Dermis lymphatic vessel endothelial cell (primary cell): ENCODE measurements at places on chromosomes 7 and 10. TPM values are rescaled to one million over a fixed set of nuclear protein-coding genes. Genes with fewer than 3 reads are reported as not detected.

Gene ARMH3
- 6.2 and 6.4 TPM in 2 replicates for total RNA-seq

Gene ZNF277
- 59.7 and 76.0 TPM in 2 replicates for total RNA-seq

Gene CNPY1
- total RNA-seq = not detected in 2 replicates

Gene SYT15
- total RNA-seq = 0.54 and 2.2 TPM in 2 replicates

Gene CREB3L2
- 13.1 and 32.7 TPM in 2 replicates for total RNA-seq

Gene RUFY2
- 23.0 and 26.0 TPM in 2 replicates for total RNA-seq

Gene EN2
- total RNA-seq = under 0.01 TPM in 1 of 2 replicates, not detected in the other

Gene FAM131B
- total RNA-seq = 0.09 and 0.11 TPM in 2 replicates

Gene TAX1BP1
- total RNA-seq = 72.5 and 82.3 TPM in 2 replicates

Gene ADIRF
- 24.2 and 47.5 TPM in 2 replicates for total RNA-seq

Gene DPYSL4
- 0.76 and 1.3 TPM in 2 replicates for total RNA-seq

Gene CH25H
- total RNA-seq = 3.8 and 6.3 TPM in 2 replicates

Gene PAPSS2
- total RNA-seq = 33.9 and 218 TPM in 2 replicates

Gene HOXA6
- total RNA-seq = 1.8 and 2.7 TPM in 2 replicates

Gene ARF5
- 174 and 179 TPM in 2 replicates for total RNA-seq

Gene ERVW-1
- total RNA-seq = not detected in 2 replicates

Gene TAS2R41
- total RNA-seq = not detected in 2 replicates

Gene TAS2R3
- total RNA-seq = 0.33 and 0.77 TPM in 2 replicates

Gene GOLGA7B
- 0.09 and 0.11 TPM in 2 replicates for total RNA-seq

Gene ZC3HAV1L
- 15.2 and 20.4 TPM in 2 replicates for total RNA-seq

Gene RBP4
- total RNA-seq = not detected in 2 replicates

Gene HIF1AN
- total RNA-seq = 8.8 and 8.9 TPM in 2 replicates

Gene HOXA9
- total RNA-seq = 2.6 and 3.8 TPM in 2 replicates

Gene JCAD
- total RNA-seq = 55.3 and 59.0 TPM in 2 replicates

Gene AGMO
- total RNA-seq = 2.5 TPM in 2 replicates

Gene TSPAN13
- total RNA-seq = 37.2 and 50.9 TPM in 2 replicates

Gene IFIT1B
- total RNA-seq = not detected in 2 replicates

Gene ADAM12
- total RNA-seq = 0.54 and 3.6 TPM in 2 replicates

Gene TACC2
- total RNA-seq = 0.98 and 2.8 TPM in 2 replicates

Gene HMX2
- not detected in 2 replicates for total RNA-seq

Gene CALHM1
- total RNA-seq = not detected in 2 replicates

Gene EBF3
- total RNA-seq = 1.3 and 1.4 TPM in 2 replicates

Gene GBX1
- total RNA-seq = not detected in 2 replicates

Gene ASB4
- not detected in 2 replicates for total RNA-seq

Gene EPHA1
- 0.11 and 0.17 TPM in 2 replicates for total RNA-seq

Gene TMEM236
- 0.17 and 0.43 TPM in 2 replicates for total RNA-seq

Gene PNLIPRP3
- total RNA-seq = not detected in 2 replicates

Gene GIMAP1
- total RNA-seq = 21.1 and 28.8 TPM in 2 replicates

Gene POLD2
- 28.0 and 44.7 TPM in 2 replicates for total RNA-seq

Gene CYP26C1
- 1.4 TPM in 2 replicates for total RNA-seq

Gene CAV1
- 342 and 781 TPM in 2 replicates for total RNA-seq

Gene TDRD1
- total RNA-seq = under 0.01 TPM in 1 of 2 replicates, not detected in the other

Gene ACTR1A
- 142 and 144 TPM in 2 replicates for total RNA-seq

Gene LUC7L2
- 28.2 and 35.6 TPM in 2 replicates for total RNA-seq

Gene TAC1
- not detected in 2 replicates for total RNA-seq
